MV-4-11 (cell line): ENCODE measurements at places on chromosomes 3 and 15.

DNA sequence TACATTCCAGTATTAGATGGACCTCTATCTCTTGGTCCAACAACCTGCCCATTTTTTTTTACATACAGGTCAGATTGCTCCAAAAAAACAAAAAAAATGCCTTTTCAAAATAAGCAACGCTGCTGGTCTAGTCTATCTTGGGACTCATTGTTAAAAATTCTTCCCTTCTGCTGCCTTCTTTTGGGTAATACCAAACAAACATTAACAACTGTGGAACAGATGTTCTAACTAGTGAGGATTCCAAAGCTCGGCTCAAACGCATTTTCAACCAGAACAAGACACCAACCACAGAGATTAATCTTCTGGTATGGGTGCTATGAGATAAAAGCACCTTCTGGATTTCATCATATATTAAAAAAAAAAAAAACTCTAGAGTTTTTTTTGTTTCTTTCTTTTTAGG lies 24.7 kb downstream of the ARHGAP31 start:
- DNase-seq: no peak

DNA sequence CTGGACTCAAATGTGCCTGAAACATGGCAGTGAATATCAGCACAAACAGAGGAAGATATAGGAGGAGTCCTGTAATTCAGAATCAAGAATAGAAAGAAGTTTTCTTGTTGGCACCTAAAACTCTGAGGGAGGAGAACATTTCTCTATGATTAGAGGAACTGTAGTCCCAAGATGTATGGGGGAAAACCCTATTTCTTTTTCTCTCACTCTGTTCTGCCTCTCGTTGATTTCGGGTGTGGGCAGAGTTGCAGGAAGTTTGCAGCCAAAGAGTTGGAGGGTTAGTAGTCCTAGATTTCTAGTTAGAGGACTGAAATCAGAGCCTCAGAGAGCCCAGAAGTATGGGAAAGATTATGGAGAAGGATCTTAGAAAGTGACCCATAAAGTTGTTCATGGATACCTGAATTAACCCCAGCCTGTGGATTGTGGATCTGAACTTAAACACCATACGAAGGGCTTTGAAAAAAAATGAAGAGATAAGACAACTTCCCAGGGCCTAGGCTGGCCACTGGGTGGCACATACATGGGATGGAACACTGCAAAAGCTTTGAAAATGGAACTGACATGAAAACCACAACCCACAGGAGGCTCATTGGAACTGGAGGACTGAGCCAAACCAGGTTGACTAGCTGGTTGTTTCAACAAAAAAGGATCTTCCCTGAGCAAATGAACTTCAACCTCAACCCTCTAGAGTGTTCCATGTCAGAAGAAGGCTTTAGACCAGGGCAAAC lies 34.6 kb downstream of the FMN1 start:
- DNase-seq: peak; percentile 50

DNA sequence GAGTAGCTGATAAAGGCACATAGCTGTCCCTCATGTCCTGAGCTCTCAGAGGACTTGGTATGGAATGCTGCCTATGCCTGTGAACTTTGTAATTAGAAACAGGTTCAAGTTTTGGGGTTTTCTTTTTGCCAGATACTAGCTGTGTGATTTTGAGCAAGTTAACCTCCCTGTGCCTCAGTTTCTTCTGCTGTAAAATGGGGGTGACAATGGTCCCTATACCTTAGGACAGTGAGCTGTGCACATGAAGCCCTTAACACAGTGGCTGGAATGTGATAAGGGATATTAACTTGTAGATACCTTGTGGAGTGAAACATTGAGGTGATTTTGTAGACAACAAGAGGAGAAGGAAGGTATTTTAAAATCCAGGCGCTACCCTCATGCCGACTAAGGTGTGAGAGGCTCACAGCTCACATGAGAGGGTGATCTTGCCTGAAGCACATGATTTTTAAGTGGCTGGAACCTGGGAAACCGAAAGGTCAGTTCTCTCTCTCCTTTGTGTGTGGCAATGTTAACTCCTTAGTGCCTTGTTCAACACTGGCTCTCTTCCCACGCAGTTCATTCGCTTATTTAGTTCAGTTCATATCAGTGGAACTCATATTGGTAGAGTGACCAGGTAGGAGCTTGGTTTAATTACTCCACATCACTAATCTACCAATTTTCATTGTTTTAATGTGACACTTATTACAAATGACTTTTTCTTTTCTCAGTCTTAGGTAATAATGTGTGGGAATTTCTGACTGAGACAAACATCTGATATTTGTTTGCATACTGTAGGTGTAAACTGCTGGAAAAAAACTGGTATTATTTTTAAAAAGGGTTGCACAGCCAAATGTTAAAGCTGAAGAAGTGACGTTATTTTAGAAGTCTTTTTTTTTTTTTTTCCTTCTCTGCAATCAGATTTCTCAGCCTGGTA lies 236.2 kb downstream of the ITPR1 start:
- DNase-seq: no peak

DNA sequence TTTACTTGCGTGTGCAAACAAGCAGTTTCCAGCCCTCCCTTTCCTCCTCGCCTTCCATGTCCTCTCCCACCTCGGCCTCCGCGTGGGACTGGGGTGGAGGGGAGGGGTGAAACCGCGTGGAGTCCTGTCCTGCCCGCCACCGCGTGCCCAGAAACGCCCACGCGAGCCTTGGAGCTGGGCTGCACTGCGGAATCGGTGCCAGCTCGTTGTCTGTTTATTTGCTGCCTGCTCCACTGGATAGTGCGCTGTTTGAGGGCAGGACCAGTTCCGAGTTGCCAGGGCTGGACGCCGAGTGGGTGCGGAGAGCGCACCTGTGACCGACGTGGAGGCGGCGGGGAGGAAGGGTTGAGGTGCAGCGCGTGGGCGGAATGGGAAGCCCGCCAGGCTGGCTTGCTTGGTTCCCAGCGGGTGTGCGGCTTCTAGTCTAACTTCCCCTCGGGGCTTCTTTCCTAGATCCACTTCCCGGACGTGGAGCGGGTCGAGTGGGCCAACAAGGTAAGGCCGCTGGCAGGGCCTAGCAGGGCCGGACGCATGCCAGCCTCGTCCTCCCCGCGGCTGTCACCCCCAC lies 17.3 kb downstream of the ESYT3 start:
- DNase-seq: no peak

DNA sequence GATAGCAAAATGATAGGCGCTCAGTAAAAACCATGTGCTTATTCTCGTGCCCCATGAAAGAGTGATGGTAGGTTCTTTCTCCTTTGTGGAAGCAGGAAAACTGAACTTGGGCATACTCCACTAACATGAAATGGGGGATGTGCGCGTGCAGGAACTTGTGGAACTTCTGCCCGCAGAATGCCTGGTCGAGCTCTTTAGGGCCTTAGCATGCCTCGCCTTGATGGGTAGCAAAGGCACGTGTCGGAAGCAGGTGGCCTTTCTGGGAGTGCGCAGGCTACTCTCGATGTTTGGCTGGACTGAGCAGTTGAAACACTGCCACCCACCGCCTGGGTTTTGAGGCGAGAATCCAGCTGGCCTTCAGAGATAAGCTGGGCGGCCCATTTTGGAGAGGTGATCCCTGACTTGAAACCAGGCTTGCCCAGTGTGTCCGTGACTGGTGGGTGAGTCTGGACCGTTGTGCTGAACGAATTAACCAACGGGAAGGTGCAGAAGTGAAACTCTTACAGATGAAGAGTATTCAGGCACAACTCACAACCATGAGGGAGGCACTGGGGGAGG lies 842 bp downstream of the PCCB start:
- DNase-seq: peak; percentile 78

- no peak for DNase-seq
Measured at GRCh38 chr15:39502611-39503195, 78.2 kb upstream of the THBS1 start.

DNA sequence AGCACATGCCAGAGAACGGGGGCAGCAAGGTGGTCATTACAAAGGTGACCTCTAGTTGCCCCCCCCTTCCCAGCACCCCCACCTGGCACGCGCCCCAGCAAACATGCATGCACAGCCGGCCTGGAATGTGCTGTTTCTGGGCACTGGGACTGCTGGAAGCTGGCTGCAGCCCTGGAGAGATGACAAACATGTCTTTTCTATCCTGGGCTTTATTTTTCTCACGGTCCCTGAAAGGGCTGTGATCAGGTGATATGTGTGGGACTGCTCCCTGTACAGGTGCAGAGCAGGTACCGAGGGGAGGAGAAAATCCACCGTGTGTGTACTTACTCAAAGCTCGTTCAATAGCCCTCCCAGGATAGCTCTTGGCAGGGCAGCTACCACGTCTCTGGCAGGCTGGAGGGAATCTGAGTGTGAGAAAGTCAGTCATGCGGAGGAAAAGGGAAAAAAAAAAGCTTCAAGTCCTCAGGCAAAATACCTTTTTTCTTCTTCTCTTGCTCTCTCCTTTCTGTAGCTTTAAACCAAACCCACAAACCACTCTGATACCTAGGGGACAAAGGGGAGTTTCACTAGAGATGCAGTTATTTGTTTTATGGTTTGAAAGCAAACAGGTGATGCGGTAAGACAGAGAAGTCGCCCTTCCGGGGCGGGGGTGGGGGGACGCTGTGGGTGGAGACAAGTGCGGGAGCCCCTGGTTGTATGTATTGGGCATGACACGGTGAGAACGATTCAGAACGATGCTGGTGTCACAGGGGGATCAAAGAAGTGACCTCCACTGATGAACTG lies 5.0 kb upstream of the HES1 start:
- DNase-seq: no peak

DNA sequence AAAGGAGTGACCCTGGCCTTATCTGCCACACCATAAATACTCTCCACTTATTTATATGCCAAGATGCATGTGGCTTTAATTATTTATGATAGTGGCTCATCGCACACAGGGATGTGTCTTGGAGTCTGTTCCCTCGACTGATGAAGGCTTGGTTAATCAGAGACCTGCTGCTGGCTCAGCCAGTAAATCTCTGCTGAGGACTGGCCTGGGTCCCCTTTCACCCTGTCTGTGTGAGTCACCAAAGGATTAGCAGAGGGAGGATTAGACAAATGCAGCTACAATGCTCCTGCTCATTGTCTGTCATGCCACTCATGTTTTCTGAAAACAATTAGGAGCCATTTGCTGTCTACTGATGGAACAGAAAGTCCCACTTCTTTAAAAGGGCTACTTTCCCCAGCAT lies 226.8 kb downstream of the NTRK3 start:
- DNase-seq: no peak

GRCh38 chr3:145678401-145678800 lies 482.6 kb downstream of the PLOD2 start:
- no peak for DNase-seq

- no peak for DNase-seq
Measured at GRCh38 chr15:80403712-80404056, 498 bp upstream of the ARNT2 start.

GRCh38 chr3:194067949-194068362 lies 68.0 kb upstream of the HES1 start:
- DNase-seq: peak; percentile 29

DNA sequence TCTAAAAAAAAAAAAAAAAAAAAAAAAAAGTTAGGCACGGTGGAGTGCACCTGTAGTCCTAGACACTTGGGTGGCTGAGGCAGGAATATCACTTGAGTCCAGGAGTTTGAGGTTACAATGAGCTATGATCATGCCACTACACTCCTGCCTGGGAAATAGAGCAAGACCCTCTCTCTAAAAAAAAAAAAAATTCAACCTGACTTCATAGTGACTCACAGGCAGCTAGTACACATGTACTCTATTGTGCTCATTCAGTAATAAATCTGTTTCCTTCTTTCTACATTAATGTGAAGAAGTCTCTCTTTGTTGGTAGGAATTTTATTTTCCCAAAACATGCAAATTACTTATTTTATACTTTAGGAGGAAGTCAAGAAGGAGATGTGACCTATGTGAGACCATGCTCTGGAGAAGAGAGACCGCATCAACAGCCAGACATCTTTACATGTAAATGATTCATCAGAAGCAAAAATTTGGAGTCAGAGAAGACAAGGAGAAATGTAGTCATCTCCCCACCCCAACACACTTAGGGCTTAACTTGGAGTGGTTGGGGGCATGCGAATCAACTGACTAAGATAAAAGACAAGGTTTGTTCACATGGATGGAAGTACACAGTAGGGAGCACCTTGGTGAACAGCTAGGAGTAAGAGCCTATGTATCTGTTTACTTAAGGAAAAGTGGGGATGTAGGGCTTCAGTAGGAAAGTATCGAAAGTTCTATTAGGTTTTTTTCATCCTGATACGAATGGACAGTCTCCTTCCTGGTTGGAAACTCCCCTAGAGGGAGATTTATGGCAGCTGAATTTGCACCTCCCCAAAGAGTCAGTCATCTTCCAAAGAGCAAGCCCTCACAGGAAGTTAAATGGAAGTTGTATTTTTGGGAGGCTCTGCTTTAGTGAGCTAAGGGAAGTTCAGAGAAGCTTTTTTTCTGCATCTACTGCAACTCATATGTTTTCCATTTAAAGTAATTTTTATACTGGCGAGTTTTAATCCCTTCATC lies 23.0 kb upstream of the NMD3 start:
- no peak for DNase-seq

DNA sequence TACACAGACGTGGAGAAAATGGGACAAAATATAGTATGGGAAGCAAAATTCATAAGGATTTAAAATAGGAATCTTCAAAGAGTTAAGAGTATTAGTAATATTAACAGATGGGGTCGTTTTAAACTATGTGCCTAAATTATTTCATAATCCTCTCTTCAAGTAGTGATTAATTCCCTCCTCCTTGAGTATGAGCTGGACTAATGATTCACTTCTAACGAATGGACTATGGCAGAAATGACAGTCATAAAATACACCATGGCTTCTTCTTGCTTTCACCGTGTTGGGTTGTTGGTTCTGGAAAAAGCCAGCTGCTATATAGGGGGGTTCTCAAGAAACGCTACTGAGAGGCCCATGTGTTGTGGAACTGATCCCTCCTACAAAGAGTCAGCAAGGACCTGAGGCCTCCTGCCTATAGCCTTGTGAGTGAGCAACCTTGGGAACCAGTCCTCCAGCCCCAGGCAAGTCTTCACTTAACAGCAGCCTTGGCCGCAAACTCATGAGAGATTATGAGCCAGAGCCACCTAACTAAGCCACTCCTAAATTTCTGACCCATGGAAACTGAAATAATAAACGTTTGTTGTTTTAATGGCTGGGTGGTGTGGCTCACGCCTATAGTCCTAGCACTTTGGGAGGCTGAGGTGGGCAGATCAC lies 64.8 kb upstream of the ABHD2 start:
- DNase-seq: no peak

DNA sequence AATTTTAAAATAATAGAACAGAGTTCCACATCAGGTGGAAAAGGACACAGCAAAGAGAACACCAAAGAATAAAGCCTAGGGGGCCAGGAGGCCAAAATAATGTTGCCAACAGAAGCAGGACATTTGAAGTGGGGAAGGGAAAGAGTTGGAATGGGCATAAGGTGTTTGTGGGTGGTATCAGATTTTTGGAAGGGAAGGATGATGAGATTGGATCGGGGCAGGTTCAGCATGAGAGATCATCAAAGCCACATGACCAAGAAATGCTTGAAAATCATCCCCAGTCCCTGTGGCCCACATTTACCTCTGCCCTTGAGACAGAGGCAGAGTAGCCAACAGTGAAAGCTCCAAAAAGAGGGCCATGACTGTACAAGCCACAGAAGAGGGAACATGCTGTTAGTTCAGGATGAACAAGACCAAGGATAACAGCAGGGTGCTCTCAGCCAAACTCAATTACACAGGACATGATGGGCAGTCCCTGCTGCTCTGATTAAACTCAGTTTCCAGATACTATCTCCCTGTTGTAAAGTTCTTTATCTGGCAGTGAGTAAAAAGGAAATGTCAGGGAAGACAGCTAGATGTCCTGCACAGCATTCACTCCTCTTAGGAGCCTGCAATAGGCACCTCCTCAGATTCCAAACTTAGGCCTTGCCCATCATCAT lies 32.5 kb downstream of the RAB27A start:
- DNase-seq: no peak

GRCh38 chr15:64909546-64909945 lies 2.2 kb upstream of the ANKDD1A start:
- DNase-seq: no peak

- DNase-seq: no peak
Measured at GRCh38 chr3:192917028-192917403, 640 bp downstream of the MB21D2 start.
